ENCODE measurements at places on chromosomes 3 and 15. TPM values are rescaled to one million over a fixed set of nuclear protein-coding genes. Genes with fewer than 3 reads are reported as not detected.

- no peak for DNase-seq
These were observed 32.9 kb downstream of the ZNF621 start for GRCh38 chr3:40557575-40558161.

DNA sequence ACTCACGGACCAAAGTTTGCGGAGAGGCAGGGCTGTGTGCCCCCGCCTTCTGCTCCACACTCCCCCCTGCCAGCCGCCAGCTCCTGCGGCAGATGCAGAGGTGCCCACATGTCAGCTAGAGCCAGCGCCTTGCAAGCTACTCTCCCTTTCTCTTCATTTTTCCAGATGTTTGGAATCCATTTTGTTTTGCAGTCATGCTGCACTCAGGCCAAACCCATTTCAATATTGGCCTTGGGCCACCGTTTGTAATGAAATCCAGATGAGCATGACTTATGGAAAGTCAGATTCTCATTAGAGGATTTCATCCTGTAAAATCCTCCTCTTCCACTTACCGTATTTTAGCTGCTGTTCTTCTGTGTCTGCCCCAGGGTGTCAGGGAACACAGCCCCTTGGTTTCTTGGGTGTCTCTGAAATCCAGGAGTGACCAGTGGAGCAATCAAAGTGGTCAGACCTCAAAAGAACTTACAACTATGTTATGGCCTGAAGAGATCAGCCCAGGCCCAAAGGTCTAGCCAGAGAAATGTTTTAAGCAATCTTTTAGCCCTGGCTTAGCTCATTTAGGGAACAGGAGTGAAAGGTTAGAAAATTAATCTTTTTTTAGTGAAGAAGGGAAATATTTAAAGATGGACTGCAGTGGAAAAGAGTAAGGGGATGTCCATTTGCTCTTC, 65.8 kb downstream of the AAGAB start:
- no peak for DNase-seq

DNA sequence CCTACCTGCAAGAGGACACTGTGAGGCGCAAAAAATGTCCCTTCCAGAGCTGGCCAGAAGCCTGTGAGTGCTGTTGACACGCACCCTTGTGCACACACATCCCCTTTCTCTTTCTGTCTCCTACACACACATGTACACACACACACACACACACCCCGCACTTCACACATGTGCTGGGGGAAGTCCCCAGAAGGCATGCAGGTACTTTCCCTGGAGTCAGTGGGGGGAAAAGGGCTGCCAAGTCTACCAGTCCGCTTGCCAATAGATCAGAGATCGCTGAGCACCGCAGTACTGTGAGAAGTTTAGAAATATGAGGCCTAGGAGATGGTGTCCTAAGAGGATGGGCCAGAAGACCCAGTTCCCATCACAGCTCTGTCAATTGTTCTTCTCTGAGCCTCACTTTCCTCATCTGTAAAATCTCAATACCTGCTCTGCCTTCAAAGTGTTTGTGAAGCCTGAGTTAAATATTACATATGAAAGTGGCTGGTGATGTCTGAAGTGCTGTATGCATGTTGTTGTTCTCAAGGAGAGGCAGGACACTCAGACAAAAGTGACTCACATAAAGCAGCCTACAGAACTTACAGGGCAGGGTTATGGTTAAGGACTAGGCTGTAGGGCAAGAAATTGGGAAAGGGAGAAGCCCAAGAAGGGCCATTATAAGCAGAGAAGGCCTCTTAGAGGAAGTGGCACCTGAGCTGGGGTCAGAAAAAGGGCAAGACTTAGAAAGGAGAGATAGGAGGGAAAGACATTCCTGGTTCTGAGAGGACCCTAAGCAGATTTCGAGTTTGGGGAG, 6.8 kb downstream of the IL17RE start:
- no peak for DNase-seq

DNA sequence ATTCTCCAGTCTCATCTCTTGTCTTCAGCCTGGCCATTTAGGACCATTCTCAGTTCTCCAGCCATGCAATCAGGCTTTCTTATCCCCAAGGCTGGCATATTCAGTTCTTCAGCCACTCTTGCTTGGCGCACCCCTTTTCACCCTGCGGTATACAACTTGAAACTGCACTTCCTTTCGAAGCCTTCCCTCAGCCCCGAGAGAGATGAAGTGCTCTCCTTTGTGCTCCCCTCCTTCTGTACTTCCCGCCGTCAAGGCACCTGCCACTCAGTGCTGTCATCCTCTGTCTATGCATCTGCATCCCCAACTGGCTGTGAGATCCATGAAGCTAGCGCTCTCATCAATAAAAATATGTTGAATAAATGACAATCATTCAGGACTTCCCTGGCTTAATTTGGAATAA, 45.7 kb downstream of the MORC1 start:
- no peak for DNase-seq

DNA sequence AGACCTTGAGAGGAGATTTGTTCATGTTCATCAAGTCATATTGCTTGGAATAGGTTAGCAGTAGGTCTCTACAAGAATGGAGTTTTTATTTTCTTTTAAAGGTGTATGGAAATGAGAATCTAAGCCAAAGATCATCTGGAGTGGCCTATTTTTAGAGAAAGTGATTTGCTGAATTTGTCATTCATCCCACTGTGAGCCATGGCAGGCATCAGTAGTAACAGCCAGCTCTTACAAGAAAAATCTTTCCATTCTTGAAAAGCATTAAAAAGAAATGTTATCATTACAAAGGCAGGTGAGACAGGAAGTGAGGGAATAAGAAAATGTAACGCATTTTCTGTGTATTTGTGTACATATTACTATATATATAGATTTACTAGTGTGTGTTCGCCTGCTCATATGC, 29.6 kb downstream of the STAC start:
- no peak for DNase-seq

- no peak for DNase-seq
These were observed 271.7 kb downstream of the SHQ1 start for GRCh38 chr3:72576563-72576962.

DNA sequence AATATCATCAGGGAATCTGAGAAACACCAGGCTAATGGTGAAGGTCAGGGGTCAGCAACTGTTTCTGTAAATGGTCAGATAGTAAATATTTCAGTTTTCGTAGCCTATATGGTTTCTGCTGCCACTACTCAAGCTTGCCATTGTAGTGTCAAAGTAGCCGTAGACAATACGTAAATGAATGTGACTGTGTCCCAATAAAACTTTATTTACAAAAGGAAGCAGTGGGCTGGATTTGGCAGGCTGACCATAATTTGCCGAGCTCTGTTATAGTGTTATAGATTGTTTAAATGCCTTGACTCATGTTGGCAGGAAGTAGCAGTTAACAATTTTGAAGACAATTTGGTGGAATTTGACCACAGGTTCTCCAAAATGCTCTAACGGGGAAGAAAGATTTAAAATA, 548.2 kb downstream of the FOXP1 start:
- no peak for DNase-seq

DNA sequence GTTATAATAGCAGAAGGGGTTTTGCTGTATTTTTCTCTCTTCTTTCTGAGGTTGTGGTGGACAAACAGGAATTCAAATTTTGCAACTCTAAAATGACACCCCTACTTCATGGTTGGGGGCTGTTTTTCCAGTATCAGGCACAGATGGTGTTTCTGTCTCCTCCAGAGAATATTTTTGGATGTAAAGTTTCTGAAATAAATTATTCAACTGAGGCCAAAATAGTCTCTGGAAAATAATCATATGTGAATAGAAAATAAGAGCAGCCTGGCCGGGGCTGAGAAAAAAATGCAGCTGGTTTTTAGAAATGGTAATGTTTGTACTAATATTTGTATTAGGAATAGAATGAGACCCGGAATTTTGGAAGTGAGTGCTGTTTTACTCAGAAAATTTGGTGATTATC, 121.3 kb upstream of the ADAMTS9 start:
- DNase-seq = no peak

DNA sequence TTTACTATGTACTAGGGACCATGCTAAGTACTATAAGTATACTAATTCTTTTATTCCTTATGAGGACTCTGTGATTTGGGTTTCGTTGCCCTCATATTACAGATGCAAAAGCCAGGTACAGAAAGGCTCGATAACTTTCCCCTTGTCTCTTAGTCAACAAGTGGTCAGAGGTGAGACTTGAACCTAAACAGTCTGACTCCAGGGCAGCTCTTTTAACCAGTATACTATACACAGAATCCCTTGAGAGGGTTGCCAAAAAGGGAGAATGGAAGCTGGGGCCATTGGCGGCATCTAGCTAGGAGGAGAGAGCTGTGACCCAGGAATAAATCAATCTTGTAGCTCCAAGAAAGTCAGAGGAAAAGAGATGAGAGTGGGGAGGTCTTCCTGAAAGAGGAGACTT, 92.4 kb downstream of the TOP2B start:
- DNase-seq = no peak

GRCh38 chr15:57384816-57385215, 8.5 kb downstream of the CGNL1 start:
- no peak for DNase-seq

GRCh38 chr15:58357529-58358476, 74.0 kb upstream of the LIPC start:
- no peak for DNase-seq

DNA sequence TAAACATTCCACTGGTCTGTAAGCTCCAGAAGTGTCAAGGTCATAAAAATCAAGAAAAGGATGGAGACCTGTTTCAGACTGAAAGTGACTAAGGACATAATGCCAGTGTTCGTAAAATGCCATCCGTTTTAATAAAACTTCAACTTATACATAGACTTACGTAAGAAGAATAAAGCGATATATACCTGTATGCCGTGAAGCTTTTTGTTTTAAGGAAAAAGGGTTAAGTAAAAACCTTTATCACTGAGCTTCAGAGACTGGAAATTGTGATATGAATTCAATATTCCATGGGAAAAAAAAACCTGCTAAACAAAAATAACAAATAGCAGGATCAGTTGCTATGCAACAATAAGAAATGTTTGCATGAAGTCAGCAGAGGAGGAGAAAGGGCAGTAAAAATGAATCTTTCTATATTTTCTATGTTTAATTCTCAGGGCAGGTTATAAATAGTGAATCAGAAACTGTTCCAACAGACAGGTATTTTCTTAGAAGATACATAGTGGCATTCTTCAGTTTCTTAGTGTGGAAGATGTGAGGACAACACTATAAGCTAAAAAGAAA, 42.5 kb downstream of the CHSY1 start:
- DNase-seq = no peak

DNA sequence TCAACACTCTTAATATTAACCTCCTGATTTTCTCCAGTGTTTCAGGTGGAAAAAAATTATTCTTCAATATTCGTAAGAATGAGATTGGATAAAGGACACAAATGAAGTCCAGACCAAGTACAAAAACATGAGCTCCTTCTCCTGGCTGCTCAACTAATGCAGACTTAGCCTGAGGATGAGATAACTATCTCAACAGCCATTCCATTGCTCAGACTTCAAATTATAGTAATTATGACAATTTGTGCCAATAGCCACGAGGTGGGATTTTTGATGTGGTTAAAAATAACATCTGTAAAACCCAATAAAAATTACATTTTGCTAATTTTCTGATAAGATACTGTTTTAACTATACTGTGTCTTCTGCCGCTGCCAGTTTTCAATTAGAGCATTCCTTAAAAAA, 323.6 kb downstream of the SOX2 start:
- DNase-seq = no peak

GRCh38 chr3:44932986-44933944, 42.7 kb downstream of the ZDHHC3 start:
- DNase-seq = no peak

- DNase-seq = peak; percentile 90
These were observed at the start of gene NMNAT3 for GRCh38 chr3:139677388-139678155. TSS of gene NMNAT3 (minus strand) at chr3:139677972. CDS start at chr3:139627724, 50,248 bp downstream.

Gene TM4SF18
- 6.2 TPM for total RNA-seq

Gene UNC13C
- 2.1 TPM for total RNA-seq

Gene SLC30A4
- total RNA-seq = 2.0 TPM

Gene ACP3
- total RNA-seq = not detected

Gene PLSCR2
- total RNA-seq = not detected

All from psoas muscle (tissue), 8 donors.